NB4 (cell line): ENCODE measurements at places on chromosomes 11 and 22.

- no peak for DNase-seq
Observed at GRCh38 chr11:41954034-41954433, 494.6 kb upstream of the LRRC4C start.

DNA sequence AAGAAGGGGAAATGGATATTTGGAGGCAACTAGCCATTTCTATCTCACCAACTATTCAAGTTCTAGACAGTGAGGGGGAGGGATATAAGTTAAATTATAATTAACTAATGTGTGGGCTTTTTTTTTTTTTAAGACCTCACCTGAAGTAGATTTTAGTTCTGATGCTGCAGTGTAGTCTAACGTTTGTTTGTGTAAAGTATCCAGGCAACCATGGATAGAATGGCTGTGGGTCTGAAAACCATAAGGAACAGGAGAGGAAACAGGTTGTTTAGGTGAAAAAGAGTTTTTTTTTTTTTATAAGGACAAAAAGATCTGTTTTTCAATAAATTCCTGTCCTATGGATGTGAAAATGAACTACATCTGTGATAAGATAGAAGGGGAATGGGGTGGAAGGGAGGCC, 262.4 kb upstream of the PLET1 start:
- no peak for DNase-seq

DNA sequence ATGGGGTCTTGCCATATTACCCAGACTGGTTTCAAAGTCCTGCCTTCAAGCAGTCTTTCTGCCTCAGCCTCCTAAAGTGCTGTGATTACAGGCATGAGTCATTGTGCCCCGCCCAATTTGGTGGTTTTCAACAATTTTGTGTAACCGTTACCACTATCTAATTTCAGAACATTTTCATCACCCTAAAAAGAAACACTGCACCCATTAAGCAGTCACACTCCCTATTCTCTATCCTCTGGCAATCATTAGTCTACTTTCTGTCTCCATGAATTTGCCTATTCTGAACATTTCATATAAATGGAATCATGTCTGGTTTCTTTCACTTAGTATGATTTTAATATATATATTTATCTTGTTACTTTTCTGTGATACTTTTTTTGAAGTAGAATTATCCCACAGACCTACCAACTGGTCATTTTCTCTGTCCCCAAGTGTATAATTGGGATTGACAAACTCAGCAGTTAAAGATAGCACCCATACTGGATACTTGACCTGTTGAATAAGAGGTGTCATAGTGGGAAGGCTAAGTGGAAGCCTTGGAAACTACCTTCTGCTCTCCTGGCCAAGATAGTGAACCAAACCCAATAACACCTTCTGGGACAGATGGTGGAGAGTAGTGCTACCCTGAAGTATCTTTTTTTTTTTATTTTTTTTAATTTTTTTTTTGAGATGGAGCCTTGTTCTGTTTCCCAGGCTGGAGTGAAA, 64.8 kb downstream of the STIM1 start:
- peak; percentile 86 for DNase-seq

DNA sequence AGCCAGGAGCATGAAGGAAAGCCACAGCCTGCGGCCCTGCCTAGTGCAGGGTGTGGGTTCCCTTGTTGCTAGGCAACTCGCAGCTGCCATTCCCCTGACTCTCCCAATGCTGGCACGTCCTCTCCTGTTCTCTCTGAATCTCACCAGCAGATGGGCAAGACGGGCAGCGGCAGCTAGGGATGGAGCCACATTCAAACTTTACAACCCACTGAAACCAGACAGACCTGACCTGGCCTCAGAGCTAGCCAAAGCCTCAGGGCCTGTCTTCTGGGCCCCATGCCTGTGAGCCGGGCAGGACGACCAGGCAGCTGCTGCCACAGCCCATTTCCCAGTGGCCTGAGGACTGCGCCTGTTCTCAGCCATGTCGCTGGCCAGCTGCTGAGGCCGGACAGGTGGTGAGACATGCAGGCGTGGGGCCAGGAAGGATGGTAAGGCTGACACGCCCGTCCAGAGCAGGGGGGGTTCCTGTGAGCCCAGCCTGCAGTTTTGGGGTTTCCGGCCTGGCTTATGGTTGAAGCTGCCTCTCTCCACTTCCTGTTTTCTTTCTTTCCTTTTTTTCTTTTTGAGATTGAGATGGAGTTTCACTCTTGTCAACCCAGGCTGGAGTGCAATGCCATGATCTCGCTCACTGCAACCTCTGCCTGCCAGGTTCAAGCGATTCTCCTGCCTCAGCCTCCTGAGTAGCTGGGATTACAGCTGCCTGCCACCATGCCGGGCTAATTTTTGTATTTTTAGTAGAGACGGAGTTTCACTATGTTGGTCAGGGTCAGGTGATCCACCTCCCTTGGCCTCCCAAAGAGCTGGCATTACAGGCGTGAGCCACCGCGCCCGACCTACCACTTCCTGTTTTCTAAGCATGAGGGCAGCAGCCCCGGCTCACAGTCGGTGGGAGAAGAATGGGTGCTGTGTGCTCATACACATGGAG, 4.1 kb downstream of the SUN2 start:
- DNase-seq, result peak; percentile 91

- DNase-seq, result peak; percentile 30
Observed at GRCh38 chr22:25368271-25368670, 148.8 kb downstream of the CRYBB2 start.

DNA sequence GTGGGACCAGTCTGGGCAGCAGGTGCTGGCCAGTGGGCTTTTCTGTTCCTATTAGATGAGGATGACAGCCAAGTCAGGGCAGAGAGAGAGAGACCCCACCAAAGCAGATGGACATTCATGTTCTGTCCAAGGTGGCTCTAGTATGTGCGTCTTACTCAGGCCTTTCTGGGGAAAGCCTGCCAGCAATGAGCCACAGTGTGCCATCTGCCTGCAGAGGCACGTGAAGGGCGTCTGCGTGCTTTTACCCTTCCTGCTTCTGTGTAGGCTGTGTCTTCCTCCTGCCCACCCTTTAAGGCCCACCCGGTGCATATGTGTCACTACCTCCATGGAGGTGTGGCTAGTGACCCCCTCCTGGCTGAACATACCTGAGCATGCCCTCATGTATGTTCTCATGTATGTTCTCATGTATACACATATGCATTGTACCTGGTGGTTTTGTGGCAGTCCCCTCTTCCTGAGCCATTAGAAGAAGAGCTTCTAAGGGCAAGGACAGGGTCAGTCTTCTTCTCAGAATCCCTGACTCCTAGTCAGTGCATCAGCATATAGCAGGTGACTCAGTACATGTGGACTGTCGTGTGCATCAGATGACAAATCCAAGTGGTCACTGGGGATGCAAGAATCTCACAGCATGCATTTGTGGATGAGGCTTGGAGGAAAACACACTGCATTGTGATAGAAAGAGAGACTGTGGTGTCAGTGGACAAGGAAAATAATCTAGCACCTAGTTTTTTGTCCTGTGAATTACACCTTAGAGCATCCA, 90.4 kb upstream of the YWHAH start:
- no peak for DNase-seq

DNA sequence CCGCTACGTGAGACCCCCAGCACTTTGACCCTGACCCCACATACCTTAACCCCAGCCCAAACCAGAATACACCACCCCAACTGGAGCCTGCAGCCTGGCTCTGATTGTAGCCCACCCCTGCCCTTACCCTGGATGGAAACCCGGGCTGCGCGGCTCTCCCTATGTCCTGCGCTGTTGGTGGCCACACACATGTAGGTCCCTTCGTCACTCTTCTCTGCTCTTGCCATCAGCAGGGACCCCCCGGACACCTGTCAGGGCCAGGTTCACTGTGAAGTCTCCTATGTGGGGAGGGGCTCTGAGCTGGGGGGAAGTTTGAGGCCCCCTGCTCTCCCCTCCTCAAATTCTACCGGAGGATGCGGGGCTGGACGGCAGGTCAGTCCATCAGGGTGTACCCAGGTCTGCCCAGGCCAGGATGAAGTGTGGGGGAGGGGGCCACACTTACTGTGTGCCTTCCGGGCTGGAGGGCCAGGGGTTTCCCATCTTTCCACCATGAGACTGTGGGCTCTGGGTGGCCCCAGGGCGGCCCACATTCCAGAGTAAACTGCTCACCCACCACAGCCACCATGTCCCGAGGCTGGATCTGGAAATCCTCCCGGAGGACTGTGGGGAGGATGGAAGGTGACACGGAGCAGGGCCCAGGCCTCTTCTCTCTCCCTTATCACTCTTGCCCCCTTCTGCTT, 1.5 kb downstream of the ROBO4 start:
- DNase-seq, result no peak

DNA sequence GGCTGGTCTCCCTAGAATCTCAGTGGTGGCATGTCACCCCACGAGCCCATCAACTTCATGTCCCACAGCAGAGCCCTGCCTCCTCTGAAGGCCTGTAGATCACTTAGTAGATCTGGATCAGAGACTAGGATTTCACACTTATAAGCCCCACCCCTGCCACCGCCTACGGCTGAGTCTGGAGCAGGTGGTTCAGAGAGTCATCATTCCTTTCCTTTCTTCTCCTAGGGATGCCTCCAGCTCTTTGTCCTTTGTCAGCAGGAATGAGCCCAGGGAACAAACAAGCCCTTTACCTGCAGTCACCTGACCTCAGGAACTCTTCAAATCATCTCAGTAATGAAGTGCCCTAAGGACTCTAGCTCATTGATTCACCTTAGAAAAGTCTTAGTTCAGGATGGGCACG, 37.8 kb downstream of the SCGB1A1 start:
- DNase-seq, result no peak

- DNase-seq, result no peak
Observed at GRCh38 chr11:89327885-89328284, 150.2 kb downstream of the TYR start.

DNA sequence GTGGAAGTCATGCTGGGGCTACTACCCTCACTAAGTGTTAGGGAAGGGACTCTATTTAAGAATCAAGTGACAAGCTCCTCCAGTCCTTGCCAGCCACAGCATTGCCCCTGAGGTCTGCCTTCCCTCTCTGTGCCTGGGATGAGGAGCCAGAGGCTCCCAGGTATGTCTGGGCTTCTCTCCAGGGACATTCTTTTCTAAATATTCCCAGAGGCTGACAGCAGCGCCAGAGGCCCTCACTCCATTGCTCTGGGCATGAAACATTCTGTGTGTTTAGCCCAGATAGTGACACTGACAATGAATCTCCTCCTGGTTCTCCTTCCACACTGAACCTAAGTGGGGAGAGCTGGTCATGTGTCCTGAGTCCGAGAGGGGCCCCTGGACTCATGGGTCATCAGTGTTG, 2.2 kb downstream of the OR51E1 start:
- no peak for DNase-seq

DNA sequence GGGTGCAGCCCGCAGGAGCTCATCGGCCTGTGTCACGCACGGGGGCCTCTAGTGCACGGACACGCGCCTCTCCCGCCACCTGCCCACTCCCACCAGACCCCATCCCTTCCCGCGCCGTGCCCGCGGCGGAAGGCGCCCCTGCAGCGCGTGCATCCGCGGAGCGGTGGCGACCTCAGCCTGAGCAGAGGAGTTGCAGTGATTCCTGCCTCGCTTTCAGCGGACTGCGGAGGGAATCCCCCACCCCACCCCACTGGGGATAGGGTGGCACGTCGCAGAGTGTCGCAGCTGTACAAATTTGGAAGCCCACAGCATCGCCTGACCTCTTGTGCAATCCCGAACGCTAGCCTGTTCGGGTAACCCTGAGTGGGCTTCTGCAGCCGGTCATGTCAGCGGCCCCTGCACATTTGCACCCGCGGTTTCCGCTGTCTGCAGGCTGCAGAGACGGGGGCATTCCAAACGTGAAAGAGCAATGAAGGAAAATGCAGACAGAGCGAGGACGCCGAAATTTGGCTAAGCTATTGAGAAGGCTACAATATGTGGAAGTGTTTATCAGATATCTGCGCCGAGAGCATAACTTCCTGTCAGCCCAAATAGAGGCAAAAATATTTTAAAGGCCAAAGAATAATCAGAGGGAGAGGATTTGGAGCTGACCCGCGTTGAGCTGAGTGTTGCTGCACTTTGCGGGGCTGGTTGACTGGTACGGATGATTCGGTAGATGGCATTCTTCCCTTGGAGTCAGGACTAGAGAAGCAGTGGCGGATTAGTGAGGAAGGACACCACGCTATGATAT, 617 bp upstream of the ARHGAP20 start:
- no peak for DNase-seq

DNA sequence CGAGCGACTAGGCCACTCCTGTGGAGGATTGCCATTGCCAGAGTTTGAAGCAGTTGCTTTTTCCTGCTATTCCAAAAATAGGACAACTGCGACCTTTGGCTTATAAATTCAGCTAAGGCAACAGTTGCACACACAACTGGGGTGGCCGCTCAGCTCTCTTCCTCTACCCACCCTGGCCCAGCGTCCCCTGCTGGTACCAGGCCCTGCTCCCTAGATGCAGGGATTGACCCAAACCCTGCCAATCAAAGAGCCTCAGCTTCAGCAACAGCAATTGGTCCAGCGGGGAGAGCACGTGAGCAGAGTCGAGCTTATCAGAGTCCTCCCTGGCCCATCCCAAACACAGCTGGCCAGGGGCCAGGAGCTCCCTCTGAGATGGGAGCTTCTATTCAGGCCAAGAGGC, 22.0 kb upstream of the CABP2 start:
- no peak for DNase-seq

DNA sequence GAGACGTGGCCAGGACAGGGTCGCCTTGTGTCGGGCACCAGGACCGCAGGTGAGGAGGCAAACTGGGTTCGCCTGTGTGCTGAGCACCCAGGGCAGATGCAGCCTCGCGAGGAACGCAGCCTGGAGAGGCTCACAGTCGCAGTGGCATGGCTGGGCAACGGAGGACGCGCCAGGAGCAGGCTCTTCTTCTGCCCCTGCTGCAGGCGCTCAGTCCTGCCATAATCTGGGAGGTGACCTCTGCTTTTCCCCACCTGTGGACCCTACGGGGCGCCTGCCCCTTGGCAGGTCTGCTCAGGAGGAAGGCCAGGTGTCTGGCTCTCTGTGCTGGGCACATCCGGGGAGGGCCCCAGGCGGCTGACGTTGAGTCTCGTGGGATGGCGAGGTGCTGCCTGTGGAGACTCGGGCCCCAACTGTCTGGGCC, 1136.2 kb downstream of the BRD1 start:
- no peak for DNase-seq

DNA sequence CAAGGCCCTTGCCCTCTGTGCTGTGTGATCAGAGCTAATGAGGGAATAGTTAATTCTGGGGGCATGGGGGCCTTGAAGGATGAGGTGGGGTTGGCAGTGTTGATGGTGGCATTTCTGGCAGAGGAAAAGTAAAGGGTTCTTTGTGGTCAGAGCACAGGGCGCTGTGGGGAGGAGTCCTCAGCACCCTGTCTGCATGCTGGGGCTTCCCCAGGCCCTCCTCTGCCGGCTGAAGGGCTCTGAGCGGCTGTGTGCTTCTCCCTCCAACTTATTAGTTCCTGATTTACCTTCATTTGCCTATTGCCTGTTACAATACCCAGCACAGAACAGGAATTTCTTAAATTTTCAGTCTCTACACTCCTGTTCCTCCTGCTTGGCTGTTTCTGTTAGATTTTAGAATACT, 122.8 kb downstream of the HIPK3 start:
- DNase-seq, result no peak
